ENCODE measurements at places on chromosomes 5 and 9.

GRCh38 chr5:174083056-174083827 is 37.7 kb downstream of the NSG2 start:
- DNase-seq, result no peak

DNA sequence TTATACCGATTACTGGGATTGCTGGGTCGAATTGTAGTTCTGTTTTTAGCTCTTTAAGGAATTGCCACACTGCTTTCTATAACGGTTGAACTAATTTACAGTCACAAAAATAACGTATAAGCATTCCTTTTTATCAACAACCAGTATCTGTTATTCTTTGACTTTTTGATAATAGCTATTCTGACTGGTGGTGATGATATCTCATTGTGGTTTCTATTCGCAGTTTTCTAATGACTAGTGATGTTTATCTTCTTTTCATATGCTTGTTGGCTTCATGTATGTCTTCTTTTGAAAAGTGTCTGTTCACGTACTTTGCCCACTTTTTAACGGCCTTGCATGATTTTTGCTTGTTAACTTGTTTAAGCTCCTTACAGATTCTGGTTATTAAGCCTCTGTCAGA is 74.4 kb downstream of the FAM174A start:
- DNase-seq, result no peak

GRCh38 chr9:37453827-37454226 is 11.4 kb downstream of the ZBTB5 start:
- DNase-seq, result no peak

- no peak for DNase-seq
These were observed 62.1 kb downstream of the CEMIP2 start for GRCh38 chr9:71706176-71706575.

DNA sequence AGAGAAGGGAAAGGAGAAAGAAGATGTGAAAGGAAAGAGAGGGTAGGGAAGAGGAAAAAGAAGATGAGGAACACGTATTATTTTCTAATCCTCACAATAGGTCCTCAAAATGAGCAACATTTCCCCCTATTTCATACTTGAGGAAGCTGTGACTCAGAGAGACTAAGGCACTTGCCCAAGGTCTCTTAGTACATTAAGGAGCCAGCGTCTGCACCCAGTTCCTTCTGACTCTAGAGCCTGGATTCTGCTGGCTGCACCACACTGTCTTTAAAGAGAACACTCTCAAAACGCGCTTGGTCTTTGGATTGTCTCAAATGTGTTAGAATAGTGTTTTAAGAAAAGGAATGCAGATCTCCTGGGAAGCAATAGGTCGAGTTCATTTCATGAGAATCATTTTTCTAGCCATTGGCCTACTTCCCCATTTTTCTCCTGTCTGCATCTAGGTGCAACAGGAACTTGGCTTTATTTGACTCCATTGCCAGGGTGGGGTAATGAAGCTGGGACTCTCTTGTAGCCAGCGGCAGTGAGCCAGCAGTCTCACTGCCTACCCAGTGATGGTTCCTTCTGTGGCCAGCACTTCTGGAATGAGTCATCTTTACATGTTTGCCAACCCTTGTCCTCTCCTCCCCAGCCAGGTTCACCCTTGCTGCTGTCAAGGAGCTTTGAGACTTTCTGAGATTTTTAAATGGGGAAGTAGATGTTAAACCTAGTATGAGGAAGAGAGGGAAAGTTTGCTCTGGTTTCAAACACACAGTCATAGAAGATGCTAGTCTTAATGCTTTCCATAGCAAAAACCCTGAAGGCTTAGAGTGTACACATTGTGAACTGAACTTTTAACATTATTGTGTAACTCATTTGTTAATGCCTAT is 82.7 kb downstream of the DOCK8 start:
- DNase-seq, result no peak

DNA sequence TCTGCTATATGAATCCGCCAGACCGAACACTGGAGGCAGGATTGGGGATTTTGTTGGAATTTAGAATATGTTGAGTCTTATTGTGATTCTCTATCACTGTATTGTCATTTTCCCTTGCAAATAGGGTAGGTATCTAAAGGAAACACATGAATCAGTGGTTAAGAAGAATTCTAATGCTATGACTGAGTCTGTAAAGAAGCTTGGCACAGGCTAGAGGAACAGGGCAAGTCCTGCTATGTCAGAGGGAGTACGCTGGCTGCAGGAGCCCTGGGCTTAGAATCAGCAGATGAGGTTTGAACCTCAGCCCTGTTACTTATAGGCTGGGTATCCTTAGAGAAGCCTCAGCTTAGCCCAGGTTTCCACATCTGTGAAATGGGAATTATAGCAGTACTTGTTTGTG is 198.1 kb downstream of the NR3C1 start:
- DNase-seq, result no peak

GRCh38 chr9:4430432-4431261 is 59.6 kb upstream of the SLC1A1 start:
- DNase-seq, result no peak

GRCh38 chr5:37552770-37553719 is 173.9 kb downstream of the WDR70 start:
- DNase-seq, result no peak

DNA sequence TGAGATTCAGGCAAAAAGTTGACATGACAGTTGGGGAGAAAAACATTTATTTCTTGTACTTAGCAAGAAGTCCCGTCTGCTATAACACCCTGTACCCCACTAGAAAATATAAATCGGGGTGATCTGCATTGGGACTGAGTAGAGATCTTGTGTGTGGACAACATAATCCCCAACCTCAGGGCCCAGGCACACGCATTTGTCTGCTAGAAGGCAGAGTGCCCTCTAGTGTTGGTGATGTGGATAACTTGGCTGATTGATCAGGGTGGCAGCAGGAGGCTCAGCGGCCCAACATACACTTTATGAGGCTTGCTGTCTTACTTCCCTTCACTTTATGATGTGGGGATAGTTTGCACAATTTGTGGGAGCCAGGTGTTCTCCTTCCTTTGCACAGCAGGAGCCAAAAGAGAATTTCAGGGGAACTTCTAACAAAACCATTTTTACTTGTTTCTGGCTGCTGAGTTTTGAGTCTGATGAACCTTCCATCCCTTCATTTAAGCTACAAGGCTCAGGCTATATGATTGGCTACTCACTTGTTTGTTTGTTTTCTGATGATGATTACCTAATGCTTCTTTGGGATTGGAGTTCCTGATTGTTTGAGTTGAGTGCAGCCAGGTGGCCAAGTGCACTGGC is 263.2 kb downstream of the DMAC1 start:
- no peak for DNase-seq

DNA sequence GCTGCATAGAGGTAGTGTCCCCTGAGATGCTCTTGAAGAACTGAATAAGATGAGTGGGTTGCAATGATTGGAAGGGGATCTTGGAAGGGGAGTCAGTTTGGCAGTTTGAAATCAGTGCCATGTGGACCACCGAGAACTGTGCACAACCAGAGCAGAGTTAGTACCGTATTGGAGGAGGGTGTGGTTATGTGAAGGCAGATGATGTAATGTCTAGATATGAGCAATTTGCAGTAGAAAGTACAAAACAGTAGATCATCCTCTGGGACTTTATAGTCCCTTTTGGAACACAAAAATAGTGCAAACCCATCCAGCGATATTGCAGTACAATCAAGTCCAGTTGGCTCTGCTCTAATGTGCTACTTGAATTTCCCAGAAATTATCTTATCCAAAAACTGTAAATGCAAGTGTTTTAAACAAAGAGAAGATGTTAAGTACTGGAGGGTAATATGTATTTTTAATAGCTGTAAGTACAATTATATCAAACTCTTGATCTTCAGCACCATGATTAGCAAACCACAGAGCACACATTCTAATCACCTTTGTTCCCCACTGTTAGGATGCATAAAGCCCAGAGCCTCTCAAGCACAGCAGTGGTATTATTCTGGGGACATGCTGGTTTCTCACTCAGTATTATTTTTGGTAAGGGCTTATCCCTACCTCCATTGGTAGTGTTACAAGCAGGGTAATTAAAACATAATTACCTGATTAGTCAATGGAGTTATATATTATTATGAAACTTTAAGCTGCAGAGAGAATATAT is 41.5 kb downstream of the MEGF10 start:
- no peak for DNase-seq

GRCh38 chr9:81968026-81968425 is 20.5 kb upstream of the SPATA31D1 start:
- DNase-seq, result no peak

DNA sequence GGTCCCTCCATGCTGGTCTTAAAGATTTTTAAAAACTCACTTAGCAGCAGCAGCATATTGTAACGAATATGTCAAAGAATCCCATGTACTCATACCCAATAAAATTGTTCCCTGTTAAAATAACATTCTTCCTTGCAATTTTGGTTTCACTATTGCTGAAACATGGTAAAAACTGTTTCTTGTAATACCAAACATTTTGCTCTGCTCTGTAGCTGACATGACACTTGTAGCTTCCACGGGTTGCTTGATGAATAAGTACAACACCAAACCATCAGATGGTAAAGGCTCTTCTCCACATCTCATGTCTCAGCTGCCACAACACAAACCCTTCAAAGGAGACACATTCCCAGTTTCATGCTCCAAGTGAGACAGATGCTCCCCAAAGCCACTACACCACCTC is 180.7 kb upstream of the PTGER4 start:
- DNase-seq, result no peak

DNA sequence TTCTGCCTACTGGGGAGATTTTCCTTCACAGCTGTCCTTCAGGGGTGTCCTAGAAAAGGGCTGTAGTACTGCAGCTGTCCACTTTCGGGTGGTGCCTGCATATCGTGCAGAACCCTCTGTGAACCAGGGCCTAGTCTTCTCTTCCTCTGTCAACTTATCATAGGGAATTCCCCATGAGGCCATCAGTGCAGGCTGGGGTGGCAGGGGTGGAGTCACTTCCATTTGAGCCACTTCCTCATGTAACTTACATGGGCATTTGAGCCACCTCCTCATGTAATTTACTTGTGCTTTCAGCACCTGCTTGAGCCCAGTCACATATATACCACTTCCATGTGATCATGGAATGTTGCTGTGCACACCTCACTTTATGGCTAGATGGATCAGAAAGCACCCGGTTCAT is 742.0 kb upstream of the RGMB start:
- no peak for DNase-seq

DNA sequence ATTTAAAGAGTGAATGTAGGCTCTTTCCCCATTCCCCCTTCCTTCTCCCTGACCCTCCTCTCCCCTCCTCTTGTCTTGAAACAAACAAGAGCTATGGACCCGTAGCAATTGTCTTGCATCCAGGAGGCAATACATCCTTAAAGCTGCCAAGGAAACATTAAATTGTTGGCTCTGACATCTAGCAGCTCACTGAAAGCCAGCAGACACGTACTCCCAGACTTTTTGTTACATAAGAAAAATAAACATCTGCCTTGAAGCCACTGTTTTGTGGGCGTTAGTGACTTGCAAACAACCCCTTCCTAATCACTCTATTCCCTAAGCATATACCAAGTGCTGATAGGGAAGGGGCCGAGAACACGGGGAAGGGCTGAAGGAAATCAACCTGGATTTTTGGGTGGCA is 8.6 kb downstream of the SLC45A2 start:
- DNase-seq, result no peak

GRCh38 chr5:54421976-54422375 is 33.5 kb upstream of the HSPB3 start:
- no peak for DNase-seq

DNA sequence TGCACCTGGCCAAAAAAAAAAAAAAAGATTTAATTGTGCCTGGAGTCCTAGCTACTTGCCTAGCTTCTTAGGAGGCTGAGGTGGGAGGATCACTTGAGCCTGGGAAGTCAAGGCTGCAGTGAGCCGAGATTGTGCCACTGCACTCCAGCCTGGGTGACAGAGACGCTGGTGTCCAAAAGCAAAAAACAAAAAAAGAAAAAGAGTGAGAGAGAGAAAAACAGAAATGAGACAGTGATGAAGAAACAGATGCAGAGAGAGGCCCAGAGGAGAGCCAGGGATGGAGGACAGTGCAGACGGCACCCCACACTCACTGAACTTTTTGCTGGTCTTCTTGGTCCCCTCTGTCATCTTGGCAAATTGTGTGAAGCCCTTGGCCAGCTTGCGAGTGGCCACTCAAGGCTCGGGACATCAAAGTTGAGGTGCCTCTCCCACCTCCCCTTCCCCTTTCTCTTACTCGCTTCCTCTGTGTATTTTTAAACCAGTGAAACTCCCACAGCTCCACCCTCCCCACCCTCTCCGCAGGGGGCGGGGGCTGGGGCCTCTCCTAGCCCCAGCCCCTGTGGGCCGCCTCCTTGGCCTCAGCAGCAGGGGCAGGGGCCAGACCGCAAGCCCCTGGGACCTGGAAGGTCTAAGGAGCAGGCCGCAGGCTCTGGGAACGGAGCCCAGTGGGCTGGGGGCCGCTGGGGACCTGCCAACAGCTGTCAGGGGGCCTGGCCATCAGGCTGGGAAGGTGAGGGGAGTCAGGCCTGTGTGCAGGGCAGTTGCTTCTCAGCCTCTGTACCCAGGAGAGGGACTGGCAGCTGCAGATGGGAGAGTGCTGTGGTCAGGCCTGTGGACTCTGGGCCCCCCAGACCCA is at the start of gene SH2D3C:
Gene SH2D3C, minus strand, starts transcription at position 387 of the 856 bp plus-strand sequence. Its CDS starts 39 bp downstream, at position 348.
- peak; percentile 83 for DNase-seq

- no peak for DNase-seq
These were observed 21.6 kb downstream of the ANKRD33B start for GRCh38 chr5:10585518-10585915.

GRCh38 chr5:54774281-54775170 is 210.9 kb downstream of the ESM1 start:
- no peak for DNase-seq

GRCh38 chr5:92962752-92963151 is 618.3 kb downstream of the NR2F1-AS1 start:
- DNase-seq, result no peak

DNA sequence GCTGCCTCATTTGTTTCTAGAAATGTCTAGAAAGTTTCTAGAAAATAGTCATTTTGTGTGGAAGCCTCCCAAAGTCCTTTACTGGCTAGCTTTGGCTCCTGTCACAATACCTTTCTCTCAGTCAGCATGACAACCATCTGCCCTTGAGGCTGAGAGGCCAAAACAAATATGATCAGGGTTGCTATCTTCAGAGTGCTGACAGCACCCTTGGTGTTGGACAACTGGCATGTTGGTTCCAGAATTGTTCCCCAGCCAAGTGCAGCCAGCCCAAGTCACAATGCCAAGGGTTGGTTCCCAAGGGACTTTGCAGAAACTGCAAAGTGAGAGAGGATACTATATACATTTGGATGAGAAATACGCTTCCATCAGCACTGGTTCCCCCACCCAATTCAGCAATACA is 140.9 kb upstream of the GAS1 start:
- no peak for DNase-seq

GRCh38 chr5:150295741-150296486 is 6.3 kb upstream of the CAMK2A start:
- no peak for DNase-seq

- DNase-seq, result no peak
These were observed 33.1 kb downstream of the BOD1 start for GRCh38 chr5:173583346-173583745.

DNA sequence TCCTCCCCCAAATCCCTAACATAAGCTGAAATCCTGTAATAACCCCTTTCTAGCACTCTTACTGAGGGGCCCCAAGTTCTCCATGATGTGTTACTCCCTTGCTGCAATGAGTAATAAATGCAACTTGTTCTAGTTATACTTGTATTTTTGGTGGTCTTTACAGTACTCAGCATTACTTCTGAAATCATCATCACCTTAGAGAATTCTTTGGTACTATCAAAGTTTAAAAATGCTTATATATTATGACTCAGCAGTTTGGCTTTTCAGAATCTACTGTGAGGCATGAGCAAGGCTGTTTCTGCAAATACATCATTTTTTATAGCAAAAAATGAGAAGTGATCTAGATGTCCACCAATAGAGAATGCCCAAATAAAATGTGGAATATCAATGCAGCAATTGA is 20.7 kb upstream of the ROPN1L start:
- no peak for DNase-seq

GRCh38 chr9:22079873-22080341 is 70.8 kb upstream of the CDKN2B start:
- peak; percentile 71 for DNase-seq
